Fibroblast of skin of right quadriceps (primary cell): ENCODE measurements at places on chromosomes 6 and 20.

DNA sequence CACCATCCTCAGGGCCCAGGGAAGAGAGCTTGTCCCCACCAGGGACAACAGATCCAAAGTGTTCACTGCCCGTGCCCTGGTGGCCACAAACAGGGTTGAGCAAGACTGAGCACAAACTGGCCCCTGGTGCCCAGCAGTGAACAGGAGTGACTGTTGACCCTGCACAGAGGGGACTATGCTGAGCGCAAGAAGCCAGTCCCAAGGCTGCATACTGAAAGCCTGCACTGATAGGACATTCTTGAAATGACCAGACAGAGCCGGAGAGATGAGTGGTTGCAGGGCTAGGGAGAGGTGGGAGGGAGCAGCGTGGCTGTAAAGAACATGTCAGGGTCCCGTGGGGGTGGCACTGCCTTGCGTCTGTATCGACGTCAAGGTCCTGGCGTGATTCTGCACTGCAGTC, 2.9 kb upstream of the FNDC11 start:
- DNase-seq, result no peak

DNA sequence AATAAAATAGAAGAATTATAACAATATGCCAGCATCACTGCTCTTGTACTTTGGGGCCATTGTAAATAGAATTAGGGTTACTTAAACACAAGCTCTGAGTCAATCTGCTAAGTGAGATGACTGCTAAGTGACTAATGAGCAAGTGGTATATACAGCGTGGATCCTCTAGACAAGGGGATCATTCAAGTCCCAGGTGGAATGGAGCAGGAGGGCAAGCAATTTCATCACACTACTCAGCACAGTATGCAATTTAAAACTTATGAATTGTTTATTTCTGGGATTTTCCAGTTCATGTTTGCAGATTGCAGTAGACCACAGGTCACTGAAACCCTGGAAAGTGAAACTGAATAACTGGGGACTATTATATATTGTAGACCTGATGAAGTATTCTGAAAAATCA, 235.3 kb downstream of the BTBD3 start:
- peak; percentile 67 for DNase-seq

DNA sequence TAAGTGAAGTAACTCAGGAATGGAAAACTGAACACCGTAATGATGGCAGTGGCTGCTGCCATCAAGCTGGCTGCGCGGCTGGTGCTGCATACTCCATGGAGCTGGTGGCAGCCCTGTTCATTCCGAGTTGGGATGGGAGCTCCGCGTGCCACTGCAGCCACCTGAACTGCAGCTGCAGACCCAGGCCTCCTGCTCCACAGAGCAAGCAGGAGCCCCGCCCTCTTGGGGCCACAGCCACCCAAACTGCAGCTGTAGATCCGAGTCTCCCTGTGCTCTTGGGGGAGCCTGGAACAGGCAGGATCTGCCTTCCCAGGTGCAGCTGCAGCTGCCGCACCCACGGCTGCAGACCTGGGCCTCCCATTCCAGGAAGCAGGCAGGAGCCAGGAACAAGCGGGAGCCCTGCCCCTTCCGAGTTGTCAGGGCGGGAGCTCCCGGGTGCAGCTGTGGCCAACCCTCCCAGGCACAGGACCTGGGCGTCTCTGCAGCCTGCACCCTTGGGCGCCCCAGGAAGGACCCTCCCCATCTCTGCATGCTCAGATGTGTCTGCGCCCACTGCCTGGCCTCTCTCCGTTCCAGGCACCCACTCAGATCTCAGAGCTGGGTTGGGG, 120.2 kb downstream of the GMPR start:
- DNase-seq, result no peak

- DNase-seq, result no peak
Measured at GRCh38 chr6:152727507-152727906, 23.1 kb upstream of the VIP start.

GRCh38 chr6:160355001-160355400, 6.8 kb downstream of the SLC22A3 start:
- DNase-seq, result no peak

DNA sequence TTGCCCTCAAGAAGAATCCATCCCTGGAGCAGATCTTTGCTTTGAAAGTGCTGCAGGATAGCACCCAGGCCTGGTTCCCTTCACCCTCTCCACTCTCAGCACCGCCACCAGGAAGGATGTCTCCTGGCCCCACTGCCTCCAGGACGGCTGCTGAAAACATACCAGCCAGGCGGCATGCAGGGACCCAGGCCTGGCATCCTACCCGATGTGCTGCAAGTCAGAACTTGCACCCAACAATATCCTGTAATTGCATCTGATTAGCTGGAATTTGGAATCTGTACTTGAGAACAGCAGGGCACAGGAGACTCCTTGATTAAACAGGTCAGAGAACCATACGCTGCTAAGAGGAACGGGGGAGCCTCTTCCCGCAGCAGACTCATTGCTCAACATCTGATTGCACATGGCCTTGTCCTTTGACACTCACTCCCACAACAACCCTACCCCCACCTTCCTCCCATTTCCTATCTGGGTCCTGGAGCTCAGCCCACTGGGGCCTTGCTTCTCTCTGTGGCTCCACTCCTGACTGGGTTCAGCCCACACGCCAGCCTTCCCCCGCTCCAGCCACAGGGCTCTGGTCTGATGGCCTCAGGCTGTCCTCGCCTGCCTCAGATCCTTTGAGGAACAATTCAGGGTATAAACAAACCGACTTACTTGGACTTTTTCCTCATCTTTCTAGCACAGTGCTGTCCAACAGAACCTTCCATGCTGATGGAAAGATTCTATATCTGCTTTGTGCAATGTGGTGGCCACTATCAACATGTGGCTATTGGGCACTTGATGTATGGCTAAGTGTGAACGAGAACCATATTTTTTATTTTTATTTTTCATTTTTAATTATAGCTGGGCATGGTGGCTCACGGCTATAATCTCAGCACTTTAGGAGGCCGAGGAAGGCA, 78.0 kb downstream of the FGD2 start:
- DNase-seq, result peak; percentile 59

GRCh38 chr6:155418017-155418761, 37.5 kb downstream of the NOX3 start:
- peak; percentile 77 for DNase-seq

DNA sequence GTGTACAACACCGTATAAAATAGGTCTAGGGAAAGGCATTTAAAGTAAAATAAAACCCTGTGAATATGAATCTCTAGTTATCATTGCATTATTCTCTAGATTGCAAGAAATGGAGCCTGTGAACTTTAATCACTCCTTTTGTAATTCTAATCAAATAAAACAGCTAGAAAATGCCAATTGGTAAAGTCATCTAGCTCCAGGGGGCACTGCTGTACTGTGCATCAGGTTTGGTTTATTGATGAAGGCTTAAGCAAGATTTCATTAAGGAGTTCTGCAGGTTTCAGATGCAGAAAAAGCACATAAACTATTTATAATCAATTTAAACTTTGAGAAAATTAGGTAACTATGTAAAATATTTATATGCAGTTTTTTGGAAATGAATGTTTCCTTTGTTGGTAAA, 645.0 kb downstream of the PHF3 start:
- DNase-seq, result peak; percentile 16

- DNase-seq, result no peak
Measured at GRCh38 chr6:15290067-15290680, 44.3 kb downstream of the JARID2 start.

DNA sequence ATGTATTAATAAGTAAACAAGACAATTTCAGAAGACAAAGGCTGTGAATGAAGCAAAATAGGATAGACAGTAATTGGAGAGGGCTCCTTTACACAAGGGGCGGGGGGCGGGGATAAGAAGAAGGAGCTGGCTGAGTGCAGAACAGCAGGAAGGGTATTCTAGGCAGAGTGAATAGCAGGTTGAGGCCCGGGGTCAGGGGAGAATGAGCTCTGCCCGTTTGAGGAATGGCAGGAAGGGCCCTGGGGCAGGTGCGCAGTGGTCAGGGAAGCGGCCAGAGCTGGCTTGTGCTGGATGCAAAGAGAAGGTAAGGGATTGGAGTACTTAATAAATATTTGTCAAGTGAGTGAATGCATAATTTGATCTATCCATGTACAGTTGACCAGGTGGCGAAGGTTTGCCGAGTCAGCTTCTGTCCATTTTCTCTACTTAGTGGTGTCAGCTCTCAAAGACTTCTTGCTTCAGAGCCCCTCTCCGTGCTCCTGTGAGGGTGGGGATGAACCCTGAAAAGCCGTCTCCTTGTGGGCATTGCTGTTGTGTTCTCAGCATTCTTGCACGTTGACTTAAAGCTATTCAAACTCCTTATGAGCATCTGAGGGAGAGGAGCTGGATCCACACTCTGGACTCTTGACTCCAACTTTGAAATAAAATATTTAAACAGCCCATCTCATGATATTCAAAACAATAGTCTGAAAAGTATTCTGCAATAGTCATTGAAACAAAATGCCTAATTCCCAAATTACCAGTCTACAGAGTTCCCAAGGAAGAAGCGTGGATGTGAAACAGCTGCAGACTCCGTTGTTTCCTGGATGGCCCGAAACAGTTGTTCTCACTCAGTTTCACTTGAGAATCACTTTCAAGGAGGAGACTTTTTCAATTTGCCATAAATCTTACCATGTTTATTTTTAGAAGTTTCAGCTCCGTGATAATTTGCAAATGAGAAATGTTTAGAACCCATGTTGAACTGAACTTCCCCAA, 105.1 kb downstream of the EDN3 start:
- no peak for DNase-seq

DNA sequence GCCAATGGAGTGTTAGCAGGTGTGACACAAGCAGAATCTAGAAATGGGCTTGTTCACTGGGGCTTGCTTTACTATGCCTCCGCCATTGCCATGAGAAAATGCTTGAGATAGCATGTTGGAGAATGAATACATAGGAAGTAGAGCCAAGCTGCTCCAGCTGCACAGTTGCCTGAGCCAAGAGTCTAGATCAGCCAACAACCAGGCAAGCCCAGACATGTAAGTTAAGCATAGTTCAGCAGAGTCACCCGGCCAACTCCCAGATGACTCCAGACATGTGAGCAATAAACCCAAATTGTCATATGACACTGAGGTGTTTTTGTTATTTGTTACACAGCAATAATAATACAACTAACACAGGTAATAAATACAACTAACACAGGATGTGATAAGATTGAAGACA, 167.9 kb downstream of the HAO1 start:
- DNase-seq, result no peak

- DNase-seq, result peak; percentile 32
Measured at GRCh38 chr6:75438013-75438431, 55.6 kb downstream of the FILIP1 start.

GRCh38 chr20:53678990-53679596, 85.5 kb upstream of the ZNF217 start:
- DNase-seq, result no peak

GRCh38 chr6:57316581-57317059, 810 bp upstream of the PRIM2 start:
- DNase-seq, result peak; percentile 92

DNA sequence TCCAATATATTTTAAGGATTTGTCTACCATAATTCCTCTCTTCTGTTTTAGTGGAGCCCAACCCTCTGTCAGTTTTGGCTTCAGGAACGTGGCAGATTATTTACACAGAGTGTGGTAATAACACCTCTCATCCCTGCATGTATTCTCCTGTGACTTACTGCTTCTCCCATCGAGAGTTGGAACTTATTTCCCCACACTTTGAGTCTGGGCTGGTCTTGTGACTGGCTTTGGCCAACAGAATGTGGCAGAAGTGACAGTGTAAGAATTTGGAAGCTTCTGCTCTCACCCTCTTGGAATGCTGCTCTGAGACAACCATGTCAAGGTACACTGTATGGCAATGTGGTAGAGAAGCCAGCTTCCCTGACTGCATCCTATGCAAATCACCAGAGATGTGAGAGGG, 407.7 kb downstream of the EPM2A start:
- no peak for DNase-seq

DNA sequence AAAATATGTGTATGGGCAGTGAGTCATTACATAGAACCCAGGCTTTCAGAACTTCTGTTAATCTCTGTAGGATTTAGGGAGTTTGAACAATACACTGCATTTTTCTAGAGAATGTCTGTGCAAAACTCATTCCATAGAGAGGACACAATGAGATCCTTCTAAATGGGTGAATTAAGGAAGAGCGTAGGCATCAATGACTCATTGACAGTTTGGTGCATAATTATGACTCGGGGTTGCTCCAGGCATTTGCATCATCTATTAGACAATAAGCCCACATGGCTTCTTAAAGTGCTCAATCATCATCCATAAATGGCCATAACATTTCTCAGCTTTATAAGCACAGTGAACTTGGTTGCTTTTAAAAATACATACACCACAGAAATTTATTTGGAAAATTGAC, 625.5 kb downstream of the CDH26 start:
- peak; percentile 64 for DNase-seq

DNA sequence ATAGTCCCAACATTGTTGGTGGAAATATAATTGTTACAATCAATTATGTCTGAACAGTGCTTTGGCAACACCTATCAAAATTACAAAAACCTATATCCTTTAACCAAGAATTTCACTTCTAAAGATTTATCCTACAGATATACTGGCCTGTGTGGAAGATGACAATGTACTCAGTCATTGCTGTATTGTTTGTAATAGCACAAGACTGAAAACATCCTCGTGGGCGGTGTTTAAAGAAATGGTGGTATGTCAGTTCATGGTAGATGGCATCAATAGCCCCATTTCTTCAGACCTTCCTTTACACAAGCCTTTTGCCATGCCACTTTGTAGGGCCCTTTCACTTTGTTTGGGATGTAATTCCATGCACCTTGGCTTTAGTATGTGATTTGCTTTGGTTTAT, 9.8 kb upstream of the TPBG start:
- DNase-seq, result no peak

DNA sequence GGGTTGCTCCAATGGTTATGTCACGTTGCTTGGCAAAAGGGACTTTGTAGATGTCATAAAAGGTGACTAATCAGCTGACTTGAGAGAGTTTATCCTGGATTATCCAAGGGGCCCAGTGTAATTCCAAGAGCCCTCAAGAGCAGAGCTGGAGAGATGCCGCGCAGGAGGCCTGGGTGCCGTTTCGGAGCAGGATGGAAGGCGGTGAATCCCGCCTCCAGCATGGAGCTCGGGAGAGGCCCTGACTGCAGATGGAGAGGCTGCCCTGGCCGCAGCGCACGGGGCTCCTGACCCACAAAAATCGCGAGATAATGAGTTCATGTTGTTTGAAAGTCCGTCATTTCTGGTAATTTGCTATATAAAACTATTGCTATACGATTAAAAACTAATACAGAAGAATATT, 219.8 kb downstream of the ZDHHC14 start:
- no peak for DNase-seq

- DNase-seq, result no peak
Measured at GRCh38 chr20:12535316-12535715, 473.5 kb upstream of the SPTLC3 start.

- no peak for DNase-seq
Measured at GRCh38 chr20:23335521-23335920, 15.1 kb upstream of the NXT1 start.

- no peak for DNase-seq
Measured at GRCh38 chr6:4768815-4769214, 7.4 kb upstream of the CDYL start.
